Activated naive CD4-positive, alpha-beta T cell (primary cell): ENCODE measurements at places on chromosomes 2 and 18.

- peak; percentile 8 for DNase-seq
Measured at GRCh38 chr2:55519938-55520885, 694 bp downstream of the CFAP36 start.

DNA sequence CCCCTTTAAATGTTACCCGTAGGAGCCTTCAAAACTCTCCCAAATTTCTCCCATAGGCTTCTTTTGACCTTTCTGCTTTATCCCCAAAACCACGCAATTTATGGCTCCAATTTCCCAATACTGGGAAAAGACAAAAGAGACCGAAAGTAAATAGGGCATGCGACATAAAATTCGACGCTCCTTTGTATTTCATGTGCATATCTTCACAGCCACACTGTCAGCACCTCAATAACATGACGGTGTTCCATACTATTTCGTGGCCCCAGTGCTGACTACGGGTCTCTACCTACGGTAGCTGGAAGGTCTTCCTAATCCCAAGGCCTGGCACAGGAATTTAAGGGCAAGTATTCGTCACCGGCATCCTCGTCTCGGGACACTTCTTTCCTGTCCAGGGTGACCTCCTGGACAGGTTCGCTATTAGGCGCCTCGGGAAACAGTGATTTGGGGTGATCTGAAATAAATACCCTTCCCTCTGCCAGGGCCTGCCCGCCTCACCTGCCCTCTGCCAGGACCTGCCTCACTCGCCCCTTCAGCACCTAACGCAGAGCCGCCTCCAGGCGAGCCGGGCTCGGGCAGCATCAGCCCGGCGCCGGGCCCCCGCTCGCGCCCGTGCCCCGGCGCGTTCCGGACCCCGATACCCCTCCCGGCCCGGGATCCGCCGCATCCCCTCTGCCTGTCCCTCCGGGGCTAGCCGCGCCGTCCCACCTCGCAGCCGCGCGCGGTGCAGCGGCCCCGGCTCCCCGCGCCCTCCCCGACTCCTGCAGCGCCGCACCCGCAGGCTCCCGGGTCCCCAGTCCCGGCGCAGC lies 680 bp downstream of the DTNB start:
- DNase-seq = peak; percentile 39

GRCh38 chr18:9475643-9476591 lies 604 bp downstream of the RALBP1 start:
- DNase-seq = peak; percentile 47

DNA sequence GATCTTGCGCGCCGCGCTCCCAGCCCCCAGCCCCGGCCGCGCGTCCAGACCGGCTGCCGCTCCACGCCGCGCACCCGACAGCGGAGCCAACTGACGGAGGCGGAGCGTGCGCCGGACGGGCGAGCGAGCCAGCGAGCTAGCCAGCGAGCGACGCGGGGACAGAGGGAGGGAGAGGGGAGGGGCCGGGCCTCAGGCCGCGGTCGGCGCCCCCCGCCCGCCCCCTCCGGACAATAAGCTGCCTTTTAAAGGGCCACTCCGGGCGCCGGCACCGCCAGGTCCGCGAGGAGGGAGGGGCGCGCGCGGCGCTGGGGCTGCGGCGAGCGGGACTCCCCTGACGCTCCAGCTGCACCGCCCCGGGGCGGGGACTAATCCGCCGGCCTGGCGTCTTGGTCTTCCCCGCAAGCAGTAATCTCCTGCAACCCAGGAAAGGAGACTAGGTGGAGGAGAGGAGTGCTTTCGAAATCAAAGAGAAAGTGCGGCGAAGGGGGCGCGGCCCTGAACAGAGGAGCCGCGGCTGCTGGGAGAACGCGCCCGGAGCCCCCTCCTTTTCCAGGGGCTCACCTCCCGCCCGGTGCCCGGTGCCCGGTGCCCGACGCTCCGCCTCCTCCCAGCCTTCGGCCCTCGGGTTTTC lies at the start of gene BIN1:
TSS of gene BIN1 (minus strand) at position 164 of the 631 bp plus-strand sequence. CDS start 211 bp downstream, outside the sequence.
- no peak for DNase-seq

GRCh38 chr18:10209302-10209701 lies 245.1 kb upstream of the APCDD1 start:
- no peak for DNase-seq

GRCh38 chr2:157322432-157322831 lies 3.2 kb downstream of the ERMN start:
- DNase-seq = no peak

GRCh38 chr2:236928380-236929037 lies 157.2 kb upstream of the COPS8 start:
- no peak for DNase-seq

GRCh38 chr2:137947728-137948336 lies 16.4 kb upstream of the HNMT start:
- DNase-seq = peak; percentile 6

- no peak for DNase-seq
Measured at GRCh38 chr2:137173463-137173862, 408.1 kb downstream of the THSD7B start.

DNA sequence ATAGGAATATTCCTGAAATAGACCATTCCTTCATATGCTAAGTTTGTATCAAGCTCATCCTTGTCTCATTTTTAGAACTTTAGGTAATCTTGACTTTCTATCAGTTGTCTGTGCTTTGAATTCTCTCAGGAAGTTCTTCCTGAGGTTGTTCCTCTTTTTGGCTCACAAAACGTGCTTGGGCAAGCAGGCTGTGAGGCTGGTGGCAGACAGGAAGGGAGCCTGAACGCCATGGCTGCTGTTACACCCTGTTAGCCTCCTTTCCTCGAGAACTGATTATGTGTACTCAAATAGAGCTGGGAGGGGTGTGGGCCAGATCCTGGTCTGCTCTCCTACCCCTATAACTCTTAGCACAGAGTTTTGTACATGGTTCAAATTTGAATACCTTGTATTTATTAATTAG lies 136.4 kb upstream of the CELF4 start:
- DNase-seq = no peak

DNA sequence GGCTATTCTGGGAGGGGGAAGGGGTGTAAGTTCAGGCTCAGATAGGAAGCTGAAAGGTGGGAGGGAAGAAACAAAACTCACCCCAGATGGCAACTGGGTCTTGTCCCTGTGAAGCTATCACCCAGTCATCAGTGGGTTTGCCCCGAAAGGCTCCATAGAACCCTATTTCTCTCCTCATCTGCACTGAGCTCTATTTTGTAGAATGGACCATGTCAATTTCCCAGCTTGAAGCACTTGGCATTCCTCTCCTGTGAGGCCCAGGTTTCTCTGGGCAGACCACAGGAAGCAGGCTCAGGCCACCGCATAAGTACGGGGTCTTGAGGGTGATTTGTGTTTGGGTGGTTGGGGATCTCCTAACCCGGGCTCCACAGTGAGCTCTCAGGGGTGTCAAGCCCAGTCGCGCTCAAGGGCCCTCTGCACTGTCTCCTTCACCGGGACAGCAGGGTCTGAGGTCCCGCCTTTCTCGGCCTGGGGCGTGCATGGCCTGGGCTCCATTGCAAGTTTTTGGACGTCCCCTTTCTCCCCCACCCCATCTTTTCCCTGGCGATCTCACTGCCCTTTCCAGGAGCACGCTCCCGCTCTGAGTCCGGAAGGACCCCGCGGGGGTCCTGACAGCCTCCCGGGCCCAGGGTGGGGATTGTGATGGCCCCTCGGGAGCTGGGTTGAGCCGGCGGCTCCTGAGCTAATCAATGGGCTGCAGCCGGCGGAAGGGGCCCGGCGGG lies 27.3 kb upstream of the NOTO start:
- no peak for DNase-seq

DNA sequence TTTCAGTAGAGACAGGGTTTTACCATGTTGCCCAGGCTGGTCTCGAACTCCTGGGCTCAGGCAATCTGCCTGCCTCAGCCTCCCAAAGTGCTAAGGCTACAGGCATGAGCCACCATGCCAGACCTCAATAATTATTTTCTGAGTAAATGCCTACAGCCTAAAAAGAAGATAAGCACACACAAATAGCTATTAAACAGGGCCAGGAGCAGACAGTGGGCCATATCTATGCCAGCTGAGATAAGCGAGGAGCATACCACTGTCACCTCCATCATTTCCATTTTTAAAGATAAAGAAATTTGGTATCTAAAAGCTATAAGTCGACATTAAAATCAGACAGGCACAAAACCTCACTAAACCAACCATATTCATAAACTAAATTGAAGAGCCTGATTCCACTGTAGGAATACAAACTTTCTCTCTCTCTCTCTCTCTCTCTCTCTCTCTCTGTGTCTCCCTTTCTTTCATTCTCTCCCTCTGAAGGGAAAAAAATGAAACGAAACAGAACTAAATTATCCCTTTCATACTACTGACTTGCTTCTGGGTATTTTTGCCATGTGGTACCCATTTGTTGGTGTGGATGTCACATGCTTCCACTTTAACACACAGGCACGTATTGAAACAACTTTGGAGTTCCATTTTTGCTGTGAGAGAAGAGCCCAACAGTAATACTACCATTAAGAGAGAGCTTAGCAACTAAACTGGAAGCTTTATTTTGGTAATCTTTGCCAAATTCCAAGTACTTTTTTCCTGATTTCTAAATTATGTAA lies 51.0 kb downstream of the FARSB start:
- no peak for DNase-seq

- DNase-seq = no peak
Measured at GRCh38 chr18:50649821-50650220, 89.9 kb downstream of the MAPK4 start.

DNA sequence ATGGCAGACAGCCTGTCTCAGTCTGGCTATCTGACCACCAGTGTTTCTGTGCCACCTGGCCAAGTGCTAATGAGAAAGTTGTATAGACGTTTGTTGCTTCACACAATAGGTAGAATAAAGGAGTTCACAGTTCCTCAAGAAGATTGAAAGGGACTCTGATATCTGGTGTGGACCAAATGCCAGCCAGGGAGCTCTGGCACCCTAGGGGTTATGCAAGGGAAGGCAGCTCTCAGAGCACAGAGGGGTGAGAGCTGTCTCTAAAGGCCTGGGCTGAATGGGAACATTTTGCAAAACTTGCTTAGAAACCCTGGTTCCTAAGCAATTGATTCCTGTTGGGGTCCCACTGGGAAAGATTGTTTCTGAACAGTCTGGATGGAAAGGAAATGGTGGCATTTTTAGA lies 553.8 kb downstream of the EPHA4 start:
- no peak for DNase-seq

DNA sequence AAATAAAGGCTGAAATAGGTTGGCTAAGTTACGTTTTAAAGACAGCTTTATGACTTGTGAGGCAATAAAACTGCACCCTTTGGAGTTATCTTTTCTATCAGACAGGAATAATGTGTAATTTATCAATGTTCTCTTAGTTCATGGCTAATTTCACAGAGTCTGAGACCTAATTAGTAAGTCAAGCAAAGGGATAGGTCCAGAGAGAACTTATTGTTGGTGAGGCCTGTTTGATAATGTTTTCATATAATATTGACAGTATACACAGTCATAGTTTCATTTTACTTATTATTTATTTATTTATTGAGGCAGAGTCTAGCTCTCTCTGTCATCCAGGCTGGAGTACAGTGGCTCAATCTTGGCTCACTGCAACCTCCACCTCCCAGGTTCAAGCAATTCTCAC lies 1.9 kb upstream of the IL36RN start:
- no peak for DNase-seq

- DNase-seq = no peak
Measured at GRCh38 chr2:86480105-86480504, 38.9 kb downstream of the KDM3A start.

GRCh38 chr2:236073246-236073645 lies 94.9 kb downstream of the GBX2 start:
- DNase-seq = no peak

GRCh38 chr2:218033208-218033589 lies 30.4 kb upstream of the TNS1 start:
- DNase-seq = no peak

GRCh38 chr2:85669549-85669948 lies 1.6 kb upstream of the SFTPB start:
- no peak for DNase-seq

GRCh38 chr2:2747797-2748301 lies 416.8 kb upstream of the MYT1L start:
- DNase-seq = no peak
